ENCODE measurements at places on chromosomes 7 and 10.

DNA sequence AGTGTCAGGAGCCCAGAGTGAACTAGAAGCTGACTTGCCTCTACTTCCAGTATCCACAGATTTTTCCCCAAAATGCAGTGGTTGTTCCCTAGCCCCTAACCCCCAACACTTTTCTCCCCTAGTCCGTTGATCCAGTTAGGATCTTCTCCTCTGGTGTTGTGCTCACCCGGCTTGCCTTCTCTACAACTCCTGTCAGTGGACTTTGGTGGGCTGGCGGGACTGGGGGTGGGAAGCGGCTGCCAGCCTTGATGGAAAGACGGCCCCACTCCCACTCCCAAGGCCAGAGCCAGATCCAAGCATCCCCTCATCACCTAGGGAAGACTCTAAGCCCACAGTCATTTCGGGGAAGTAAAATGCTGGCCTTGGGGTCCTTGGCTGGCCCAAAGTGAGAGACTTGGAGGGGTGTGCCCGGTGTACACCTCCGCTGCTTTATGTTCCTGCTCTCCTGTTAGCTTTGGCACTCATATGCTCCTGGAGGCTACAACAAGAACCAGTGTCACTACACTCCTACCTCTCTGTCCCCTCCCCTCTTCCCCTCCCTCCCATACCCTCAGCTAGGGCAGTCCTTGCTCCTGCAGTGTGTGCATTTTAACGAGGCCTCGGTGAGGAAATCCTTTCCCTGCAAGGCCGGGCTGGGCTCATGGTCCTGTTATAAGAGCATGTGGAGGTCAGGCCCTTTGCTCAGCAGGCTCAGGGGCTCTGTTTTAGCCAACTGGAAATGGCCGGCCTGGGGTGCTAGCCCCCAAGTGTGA, 930 bp upstream of the HOXA10 start:
- no peak for DNase-seq

DNA sequence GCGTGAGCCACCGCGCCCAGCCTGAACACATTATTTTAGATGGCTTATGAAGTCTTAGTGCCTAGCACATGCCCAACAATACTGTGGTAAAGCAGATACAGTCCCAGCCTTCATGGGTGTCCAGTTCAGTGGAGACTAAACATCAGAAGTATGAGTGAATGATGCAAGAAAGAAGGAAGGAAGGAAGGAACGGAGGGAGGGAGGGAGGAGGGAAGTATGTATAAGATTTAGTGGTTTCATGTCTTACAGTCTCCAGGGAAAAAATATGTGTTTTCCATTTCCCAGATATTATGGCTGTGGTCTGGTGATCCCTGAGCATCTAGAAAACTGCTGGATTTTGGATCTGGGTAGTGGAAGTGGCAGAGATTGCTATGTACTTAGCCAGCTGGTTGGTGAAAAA, 2.9 kb downstream of the AS3MT start:
- peak; percentile 73 for DNase-seq

- DNase-seq, result no peak
Measured at GRCh38 chr10:44322137-44322536, 62.8 kb downstream of the CXCL12 start.

DNA sequence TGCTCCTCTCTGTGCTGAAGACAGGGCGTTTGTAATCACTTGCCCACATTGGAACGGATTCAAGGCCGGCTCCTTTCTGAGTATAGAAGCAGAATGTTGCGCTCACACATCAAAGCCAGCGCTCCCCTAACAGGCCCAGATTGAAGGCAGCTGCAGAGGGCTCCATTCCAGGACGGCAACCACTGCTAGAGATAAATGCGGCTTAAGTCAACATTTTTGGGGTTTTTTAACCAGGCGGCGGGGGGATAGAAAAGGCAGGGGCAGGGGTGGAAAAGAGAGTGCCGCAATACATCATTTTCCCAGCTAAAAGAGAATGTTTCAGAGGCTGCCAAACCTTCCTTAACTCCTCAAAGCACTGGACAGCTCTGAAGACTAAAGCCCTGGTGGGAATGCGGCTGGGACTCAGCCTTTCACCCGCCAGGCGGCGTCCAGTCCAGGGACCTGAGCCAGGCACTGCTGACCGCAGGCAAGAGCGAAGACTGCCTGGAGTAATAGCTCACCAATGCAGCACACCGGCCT, 189.6 kb downstream of the TNS3 start:
- DNase-seq, result peak; percentile 84

GRCh38 chr10:110783509-110784107, 88.1 kb upstream of the PDCD4 start:
- DNase-seq, result no peak

- DNase-seq, result no peak
Measured at GRCh38 chr7:71604818-71605414, 473.0 kb downstream of the GALNT17 start.

- no peak for DNase-seq
Measured at GRCh38 chr7:40033826-40034225, 83.8 kb downstream of the CDK13 start.

DNA sequence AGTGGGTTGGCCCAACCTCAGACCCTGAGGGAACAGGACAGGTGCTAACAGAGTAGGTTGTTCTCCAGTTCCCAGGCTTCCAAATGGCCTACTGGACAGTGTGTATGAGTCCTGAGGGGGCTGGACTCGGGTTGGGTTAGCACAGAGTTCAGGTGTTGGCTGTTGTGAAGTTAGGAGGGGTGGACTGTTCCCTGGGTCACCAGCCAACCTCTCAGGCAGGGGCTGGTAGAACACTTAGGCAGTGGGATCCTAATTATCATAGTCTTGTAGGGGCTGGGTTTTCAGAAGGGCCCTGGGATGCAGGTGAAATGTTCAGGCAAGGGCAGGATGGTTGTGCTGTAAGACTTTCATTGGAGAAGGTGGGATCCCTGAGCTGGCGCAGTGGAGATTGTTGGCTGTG, 293.0 kb downstream of the ZWINT start:
- DNase-seq, result no peak

GRCh38 chr10:72513910-72514309, 112.0 kb downstream of the MICU1 start:
- DNase-seq, result no peak

DNA sequence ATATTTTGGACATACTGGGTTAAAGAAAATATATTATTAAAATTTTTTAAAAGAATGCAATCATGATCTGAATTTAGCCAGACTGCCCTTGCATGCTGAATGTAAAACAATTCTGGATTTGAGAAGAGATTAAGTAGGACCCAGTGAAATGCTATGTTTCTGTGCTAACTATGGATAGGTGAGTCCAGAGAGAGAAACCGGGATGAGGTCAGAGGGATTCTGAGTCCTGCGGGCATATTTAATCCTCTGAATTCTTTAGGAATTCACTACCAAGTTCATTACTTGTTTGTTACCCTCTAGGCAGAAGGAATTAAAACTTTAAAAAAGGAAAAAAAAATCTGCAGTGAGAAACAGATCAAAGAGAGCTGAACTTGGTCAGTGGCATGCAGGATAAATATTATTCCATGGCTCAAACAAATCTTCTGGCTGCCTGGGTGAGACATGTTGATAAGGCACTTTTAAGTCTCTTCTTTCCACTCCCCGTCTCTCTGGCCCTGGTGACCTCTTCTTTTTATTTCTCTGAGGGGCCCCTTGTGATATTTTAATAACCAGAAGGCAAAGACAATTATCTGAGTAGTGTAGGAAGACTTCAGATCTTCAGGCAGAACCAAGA, 50.2 kb upstream of the LYZL1 start:
- DNase-seq, result no peak
